Non-pigmented ciliary epithelial cell (primary cell): ENCODE measurements at places on chromosomes 1 and 21.

DNA sequence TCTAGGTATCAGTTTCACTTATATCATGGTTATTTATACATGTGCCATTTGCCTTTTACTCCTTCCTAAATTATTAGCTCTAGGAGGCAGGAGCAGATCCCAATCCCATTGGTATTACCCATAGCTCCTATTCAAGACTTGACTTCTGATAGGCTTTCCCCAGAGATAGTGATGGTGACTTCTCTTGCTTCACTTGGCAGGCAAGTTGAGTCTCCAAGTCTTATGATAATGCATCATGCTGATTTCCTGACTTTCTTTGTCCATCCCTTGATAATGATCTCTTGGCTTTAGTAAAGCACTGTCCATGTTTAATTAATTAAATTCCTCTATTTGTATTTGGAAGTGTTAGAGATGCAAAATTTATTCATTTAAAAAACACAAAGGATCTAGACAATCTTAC lies 253.5 kb upstream of the ADAMTS5 start:
- DNase-seq, result no peak

DNA sequence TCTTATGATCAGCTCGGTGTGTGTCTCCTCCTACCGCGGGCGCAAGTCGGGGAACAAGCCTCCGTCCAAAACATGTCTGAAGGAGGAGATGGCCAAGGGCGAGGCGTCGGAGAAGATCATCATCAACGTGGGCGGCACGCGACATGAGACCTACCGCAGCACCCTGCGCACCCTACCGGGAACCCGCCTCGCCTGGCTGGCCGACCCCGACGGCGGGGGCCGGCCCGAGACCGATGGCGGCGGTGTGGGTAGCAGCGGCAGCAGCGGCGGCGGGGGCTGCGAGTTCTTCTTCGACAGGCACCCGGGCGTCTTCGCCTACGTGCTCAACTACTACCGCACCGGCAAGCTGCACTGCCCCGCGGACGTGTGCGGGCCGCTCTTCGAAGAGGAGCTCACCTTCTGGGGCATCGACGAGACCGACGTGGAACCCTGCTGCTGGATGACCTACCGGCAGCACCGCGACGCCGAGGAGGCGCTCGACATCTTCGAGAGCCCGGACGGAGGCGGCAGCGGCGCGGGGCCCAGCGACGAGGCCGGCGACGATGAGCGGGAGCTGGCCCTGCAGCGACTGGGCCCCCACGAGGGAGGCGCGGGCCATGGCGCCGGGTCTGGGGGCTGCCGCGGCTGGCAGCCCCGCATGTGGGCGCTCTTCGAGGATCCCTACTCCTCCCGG lies 1.5 kb downstream of the KCNC4 start:
- no peak for DNase-seq

GRCh38 chr1:165218731-165219130 lies 137.8 kb downstream of the LMX1A start:
- DNase-seq, result no peak

GRCh38 chr1:26084091-26084561 lies 16.7 kb upstream of the TRIM63 start:
- DNase-seq, result no peak

DNA sequence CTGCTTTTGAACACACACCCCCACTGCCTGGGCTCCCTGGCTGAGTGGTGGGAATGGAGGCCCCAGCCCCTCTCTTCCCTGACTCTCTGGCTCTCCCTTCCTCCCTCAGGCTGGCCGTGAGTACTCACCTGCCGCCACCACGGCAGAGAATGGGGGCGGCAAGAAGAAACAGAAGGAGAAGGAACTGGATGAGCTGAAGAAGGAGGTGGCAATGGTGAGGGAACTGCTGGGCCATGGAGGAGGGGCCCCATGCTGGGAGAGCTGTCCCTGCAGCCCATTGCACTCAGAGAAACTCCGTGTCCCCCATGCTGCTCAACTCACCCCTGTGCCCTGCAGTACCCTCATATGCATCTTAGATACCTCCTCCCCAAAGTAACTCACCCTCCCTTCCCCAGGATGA lies 5.2 kb downstream of the ATP1A2 start:
- no peak for DNase-seq

DNA sequence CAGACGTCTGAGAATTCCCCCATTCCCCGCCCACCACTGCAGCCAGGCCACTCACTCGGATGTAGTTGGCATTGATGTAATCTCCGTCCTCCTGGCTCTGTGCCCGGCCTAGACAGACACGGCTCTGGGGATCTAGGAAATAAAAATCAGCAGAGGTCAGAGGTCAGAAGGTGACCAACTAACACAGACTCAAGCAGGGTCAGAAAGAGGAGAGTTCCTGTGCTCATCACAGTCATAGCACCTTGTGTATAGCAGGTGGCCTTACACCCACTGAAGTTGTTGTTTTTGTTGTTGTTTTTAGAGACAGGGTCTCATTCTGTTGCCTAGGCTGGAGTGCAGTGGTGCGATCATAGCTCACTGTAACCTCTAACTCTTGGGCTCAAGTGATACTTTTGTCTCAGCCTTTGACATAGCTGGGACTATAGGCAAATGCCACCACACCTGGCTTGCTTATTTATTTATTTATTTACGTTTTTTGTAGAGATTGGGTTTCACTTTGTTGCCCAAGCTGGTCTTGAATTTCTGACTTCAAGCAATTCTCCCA lies 4.9 kb downstream of the PTPN7 start:
- no peak for DNase-seq

DNA sequence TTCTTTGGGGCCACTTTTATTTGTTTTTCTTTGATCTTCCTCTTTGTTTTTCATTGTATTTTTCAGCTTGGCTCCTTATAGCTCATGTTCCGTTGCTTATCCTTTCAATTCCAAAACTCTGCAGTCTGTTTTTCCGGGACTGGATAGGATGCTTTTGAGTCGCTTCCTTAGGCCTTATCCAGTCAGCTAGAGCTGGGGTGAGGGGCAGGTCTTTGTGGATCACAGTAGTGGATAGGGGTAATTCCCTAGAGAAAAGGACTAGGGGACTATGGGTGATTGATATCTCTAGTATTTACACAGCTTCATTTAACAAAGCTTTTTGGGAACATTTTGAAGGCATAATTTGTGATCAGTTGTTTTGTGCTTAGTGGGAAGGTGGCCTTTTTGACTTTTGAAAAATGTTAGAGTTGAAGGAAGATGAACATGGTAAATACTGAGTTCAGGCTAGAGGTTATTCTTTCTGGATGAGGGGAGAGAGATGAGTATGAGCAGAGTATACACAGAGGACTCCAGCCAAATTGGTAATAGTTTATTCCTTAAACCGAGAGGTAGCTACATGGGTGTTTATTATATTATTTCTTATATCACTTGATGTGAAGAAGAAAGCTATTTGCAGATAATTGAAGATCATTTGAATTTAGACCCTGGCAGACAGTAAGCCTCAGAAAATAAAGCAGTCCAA lies 22.5 kb downstream of the CEP350 start:
- no peak for DNase-seq

GRCh38 chr1:57109883-57110282 lies 144.1 kb upstream of the C8B start:
- no peak for DNase-seq

- DNase-seq, result no peak
These were observed 189.1 kb downstream of the RASAL2 start for GRCh38 chr1:178282949-178283367.

DNA sequence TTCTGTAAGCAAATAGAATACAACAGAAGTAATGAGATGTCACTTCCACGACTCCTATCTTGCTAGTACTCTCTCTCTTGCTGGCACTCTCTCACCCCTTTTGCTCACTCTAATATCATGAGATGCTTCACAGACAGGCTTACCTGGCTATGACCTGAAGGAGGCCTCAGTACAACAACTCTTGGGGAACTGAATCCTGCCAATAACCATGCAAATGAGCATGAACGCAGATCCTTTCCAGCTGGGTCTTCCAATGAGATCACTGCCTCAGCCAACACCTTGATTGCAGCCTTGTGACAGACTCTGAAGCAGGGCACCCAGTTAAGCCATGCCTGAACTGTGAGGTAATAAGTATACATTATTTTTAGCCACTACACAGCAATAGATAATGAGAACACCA lies 53.1 kb upstream of the ADAR start:
- DNase-seq, result no peak
